ENCODE measurements at places on chromosomes 12 and 14. TPM values are rescaled to one million over a fixed set of nuclear protein-coding genes. Genes with fewer than 3 reads are reported as not detected.

Gene DAO
- total RNA-seq: not detected

Gene IRAK3
- 0.89 TPM for total RNA-seq

Gene RFX4
- not detected for total RNA-seq

DNA sequence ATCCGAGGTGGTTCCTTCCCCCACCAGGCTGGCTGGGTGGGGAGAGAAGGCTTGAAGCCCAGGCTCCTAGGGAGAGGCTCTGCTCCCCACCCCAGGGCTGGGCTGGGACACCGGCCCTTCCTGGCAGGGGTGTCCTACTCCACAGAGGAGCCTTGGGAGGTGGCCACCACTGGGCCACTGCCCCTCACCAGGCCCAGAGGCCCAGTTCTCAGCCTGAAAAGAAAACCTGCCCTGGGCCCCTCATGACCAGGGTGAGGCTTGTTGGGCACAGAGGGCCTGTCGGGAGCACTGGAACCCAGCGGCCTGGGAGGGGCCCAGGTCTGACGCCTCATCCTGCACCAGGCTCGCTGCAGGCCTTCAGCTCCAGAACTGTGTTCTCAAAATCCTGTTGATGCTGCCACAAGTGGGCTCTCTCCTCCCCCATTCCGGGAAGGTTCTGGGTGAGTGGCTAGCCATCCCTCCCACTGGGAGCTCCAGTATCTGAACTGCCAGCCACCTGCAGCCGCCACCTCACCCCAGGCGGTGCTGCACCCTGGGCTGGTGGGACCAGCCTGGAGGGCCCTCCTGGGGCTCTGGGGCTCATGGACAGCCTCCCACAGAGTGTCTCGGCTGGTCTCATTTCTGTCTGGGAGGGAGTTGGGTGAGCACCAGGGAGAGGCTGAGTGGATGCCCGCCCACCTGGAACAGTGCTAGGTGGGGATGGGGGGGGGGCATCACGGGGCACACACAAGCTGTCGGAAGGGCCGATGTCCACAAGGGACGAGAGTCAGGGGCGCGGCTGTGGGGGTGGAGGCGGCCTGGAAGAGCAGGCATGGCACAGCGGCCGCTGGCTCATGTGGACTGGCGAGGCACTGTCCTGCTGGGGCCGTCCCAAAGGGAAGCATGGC is 11.8 kb downstream of the BAG5 start:
- no peak for DNase-seq

DNA sequence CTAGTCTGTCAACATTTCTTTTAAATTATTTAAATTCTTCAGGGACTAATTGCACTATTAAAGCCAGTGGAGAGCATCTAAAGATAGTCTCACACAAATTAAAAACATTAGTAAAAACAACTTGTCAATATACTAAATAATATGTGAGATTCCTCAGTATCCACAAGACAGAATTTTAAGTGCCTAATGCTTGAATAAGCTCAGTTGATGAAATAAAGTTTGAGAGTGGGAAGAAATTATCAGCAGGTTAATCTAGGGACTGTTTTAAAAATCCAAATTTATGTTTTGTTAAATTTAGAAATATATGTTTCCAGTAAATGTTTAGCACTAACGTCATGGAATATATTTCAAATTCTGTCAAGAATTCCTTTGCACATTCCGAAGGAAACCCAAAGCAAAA is 105.2 kb downstream of the SLC41A2 start:
- no peak for DNase-seq

- DNase-seq: no peak
Observed at GRCh38 chr14:29102996-29103395, 336.4 kb downstream of the FOXG1 start.

- DNase-seq: no peak
Observed at GRCh38 chr14:87055007-87055406, 938.0 kb downstream of the GALC start.

- DNase-seq: no peak
Observed at GRCh38 chr14:71956920-71957563, 24.8 kb downstream of the RGS6 start.

DNA sequence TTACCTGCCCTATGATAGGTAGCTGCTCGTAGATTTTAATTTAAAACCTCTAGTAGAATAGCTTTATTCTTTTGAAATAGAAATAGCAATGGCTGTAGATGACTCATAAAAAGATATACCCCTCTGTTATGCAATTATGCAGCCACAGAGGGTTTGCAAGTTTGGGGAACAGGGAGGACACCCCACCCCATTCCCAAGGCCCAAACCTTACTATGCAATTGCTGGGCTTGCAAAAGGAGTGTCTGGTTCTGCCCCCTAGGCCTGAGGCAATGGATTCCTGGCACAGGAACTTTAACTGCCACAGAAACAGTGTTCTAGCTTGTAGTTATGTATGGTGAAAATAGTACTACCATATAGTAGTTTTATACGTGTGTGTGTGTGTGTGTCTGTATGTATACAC is 403.3 kb downstream of the ADAMTS20 start:
- no peak for DNase-seq

GRCh38 chr14:92963301-92964123 is 40.6 kb downstream of the CHGA start:
- DNase-seq: no peak

DNA sequence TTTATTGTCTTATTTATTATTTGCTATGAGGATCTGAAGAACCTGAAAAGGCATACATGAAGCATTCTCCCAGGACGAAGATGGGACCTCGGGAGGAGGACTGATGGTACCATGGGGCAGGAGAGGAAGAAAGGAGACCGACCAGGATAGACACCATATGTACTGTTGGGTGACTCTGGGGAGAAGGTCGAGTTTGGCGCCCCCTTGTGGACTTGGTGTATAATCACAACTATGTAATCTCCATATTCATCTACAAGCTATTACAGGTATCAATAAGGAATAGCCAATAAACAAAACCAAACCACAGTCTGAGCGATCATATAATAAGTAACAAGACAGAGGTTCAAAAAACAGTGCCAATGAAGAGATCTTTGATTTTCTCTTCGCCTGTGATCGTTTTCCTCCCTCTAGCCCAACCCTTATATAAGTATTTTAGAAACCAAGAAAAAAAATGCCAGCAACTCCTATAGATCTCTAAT is 139.1 kb downstream of the SPTSSA start:
- peak; percentile 72 for DNase-seq

DNA sequence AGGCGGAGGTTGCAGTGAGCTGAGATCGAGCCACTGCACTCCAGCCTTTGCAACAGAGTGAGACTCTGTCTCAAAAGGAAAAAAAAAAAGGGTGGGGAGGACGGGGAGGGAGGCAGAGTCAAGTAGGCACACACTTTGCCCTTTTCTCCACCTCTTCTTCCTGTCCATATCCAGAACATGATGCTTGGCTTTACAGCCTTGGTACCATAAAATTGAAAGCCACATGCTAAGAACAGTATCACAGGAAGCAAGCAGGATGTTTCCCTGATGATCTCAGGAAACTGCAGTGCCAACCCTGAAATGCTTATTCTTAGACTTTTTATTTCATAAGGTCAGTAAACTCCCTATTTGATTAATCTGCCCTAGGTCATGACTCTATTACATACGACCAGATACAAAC is 32.5 kb upstream of the YAF2 start:
- no peak for DNase-seq

All from NCI-H460 (cell line).